ENCODE measurements at places on chromosomes 7 and 10.

DNA sequence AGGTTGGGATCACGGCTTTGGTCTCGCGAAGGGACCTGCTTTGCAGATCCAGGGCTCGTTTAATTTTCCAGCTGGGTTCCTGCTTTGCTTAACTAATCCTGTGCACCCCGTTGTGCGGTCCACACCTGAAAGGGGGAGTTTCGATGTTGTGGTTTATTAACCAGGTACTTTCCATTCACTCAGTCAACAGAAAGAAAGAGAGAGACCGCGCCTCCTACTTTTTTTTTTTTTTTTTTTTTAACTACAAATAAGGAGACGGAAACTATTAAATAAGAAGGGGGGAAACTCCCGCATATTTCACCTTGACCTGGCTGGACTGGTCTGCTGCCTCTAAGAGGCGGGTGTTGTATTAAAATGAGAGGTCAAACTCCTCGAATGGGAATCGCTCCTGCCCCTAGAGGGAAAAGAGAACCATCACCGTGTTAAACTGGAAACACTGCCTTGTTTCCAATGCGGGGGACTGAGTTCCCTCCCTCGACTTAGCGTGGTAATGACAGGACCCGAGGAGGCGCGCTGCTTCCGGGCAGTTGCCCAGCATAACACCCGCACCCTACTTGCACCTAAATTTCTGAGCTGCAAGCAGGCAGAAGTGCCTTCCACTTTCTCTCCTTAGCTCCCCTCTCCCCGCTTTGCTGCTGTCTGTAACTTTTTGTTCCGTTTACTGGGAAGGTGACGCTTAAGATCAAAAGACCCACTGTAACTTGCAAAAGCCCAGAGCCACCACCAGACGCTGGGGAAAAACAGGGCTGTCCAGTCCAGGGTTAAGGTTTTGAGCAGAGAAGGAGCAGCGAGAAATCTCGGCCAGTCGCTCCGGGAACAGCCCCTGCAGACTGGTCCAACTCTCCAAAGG, 1.1 kb upstream of the ITGB8 start:
- peak; percentile 74 for DNase-seq

- DNase-seq, result no peak
Measured at GRCh38 chr10:103820101-103821062, 35.0 kb downstream of the SH3PXD2A start.

DNA sequence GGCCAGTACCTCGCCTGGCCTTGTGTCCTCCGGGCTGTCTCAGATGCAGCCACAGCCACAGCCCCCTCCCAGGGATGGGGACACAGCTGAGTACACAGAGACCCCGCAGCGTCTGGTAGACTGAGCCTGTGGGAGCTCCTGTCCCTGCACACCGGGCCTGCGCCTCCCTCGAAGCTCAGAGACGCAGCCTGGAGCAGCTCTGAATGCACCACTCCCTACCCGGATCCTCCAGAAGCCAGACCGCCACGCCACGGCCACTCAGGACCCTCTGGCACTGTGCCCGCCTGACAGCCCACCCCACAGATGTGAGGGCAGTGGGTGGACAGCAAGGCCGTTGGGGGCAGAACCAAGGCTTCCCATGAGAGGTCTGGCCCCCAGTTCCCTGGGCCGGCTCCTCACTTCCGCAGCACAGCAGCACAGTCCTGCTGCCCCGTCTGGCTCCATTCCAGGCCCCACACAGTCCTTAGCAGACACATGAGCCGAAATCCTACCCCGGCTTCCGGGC, 40.8 kb downstream of the PAPOLB start:
- no peak for DNase-seq

DNA sequence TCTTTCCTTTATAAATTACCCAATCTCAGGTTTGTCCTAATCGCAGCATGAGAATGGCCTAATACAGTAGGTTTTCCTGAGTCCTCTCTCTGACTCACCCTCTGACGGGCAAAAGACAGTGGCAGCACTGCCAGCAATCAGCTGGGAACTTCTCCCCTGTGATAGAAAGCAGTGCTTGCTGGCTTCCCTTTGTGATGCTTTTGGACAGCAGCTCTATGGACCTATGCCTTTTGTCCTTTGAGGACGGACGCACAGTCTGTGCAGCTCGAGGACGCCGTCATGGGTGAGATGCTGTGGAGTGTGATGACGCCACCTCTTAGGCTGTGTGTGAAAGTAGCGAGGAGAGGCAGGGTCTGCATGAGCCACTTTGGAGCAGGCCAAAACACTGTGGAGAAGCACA, 68.8 kb downstream of the KIAA1217 start:
- no peak for DNase-seq

DNA sequence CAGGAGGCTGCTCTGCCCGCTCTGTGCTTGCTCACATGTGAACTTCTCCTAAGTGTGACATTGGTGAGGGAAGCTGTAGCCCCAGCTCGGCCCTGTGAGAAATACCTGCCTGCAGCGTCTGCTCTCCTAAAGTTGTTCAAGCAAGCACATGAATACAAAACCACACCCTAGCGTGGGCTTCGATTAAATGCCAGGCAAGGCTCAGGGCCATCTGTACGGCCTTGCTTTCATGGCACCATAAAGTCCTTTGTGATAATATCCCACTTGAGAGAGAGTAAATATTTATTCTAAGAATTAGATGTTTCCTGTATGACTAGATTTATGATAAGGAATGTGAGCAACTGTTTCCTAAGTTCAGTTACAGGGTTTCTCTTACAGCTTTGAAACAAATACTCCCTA, 262.8 kb upstream of the KLF14 start:
- no peak for DNase-seq

- no peak for DNase-seq
Measured at GRCh38 chr7:100493476-100494264, 9.9 kb downstream of the NYAP1 start.

DNA sequence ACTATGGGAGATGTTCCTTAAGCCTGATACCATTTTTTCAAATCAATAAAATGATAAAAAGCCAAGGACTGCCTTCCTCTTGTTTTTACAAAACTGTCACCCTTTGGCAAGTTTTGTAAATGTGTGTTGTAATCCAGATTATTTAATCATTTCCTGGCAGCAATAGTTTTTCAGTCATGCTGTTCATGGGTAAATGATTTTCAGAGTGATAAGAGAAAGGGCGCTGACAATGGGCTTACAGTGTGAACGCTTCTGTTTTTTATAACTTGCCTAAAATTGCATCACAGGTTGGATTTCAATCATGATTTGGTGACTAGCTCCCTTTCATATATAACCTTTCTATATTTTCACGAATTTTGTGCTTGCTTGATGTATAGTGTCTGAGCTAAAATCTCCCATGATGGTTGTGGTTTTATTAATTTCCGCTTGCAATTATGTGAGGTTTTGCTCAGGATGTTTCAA, 19.0 kb upstream of the DMBT1 start:
- no peak for DNase-seq

GRCh38 chr10:63758080-63758479, 236.9 kb downstream of the REEP3 start:
- no peak for DNase-seq

DNA sequence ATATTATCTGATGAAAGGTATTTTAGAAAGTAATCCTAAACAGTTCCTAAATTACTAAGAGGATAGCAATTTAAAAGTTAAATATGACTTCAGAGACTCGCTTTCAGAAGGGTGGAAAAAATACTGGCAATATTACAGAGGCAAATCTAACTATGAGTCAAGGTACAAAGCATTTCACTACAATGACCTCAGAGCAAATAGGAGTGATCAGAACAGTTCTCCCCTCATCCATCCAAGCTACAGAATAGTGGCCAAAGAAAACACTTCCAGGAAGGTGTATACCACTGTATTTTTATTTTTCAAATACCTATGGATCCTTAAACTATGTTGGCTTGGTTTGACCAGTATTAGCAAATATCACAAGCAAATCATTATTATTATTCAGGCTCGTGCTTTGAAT, 112.8 kb upstream of the ODAD2 start:
- no peak for DNase-seq

- DNase-seq, result no peak
Measured at GRCh38 chr10:27709304-27709703, 36.3 kb downstream of the MKX start.

- DNase-seq, result no peak
Measured at GRCh38 chr7:142420554-142421362, 162.9 kb upstream of the PRSS58 start.

GRCh38 chr10:117320050-117320665, 55.1 kb downstream of the PDZD8 start:
- DNase-seq, result no peak

DNA sequence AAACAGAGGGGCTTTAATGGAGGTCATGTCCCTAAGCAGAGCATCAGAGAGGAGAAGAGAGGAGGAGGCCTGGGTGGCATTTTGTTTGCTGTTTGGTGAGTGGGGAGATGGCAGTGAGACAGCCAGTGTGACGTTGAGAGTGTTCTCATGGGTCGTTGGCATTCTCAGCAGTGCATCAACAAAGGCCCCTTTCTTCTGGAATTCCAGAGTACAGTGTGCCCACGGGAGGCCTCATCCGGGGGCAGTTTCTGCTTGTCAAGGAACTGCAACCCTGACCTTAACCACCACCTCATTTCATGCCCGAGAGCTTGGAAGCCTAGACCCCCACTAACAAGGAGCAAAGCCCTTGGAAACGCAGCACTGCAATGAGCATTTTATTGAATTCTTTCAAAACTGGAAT, 92.9 kb downstream of the CELF2 start:
- no peak for DNase-seq

DNA sequence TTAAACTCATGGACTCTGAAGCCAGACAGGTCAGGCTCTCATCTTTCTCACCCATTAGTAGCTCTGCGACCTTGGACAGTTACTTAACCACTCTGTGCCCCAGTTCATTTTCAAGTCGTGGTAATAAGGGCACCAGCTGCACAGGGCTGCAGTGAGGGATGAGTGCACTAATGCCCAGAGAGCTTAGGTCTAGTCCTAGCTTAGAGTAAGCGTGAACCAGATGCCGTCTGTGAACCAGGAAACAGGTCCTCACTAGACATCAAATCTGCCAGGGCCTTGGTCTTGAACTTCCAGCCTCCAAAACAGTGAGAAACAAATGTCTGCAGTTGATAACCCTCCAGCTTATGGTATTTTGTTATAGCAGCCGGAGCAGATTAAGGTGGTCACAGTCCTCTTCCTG, 222.4 kb upstream of the PFKP start:
- no peak for DNase-seq
